ENCODE measurements at places on chromosomes 3 and 15.
A peak's percentile ranks its signal among the peaks of the same experiment; 100 is the strongest.

GRCh38 chr15:63243101-63243500 is 34.3 kb upstream of the APH1B start:
- no peak for DNase-seq

GRCh38 chr3:72872183-72872582 is 15.7 kb upstream of the GXYLT2 start:
- no peak for DNase-seq

DNA sequence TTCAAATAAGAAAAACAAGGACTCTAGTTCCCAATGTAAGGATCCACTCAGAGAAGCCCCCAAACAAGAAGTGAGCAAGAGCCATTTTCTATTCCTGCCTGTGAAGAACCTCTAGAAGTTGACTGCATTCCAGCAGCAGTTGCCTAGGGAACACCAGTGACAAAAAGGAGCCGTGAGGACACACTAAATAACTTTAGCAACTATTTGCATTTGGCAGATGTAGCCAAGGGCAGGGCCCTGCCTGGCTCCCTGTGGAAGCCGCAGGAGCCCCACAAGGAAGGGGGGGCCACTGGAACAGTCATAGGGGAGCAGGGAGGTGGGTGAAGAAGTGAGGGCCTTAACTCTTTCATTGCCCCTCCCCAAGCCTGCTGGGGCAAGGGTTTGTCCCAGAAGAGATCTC is 470.2 kb upstream of the PROK2 start:
- DNase-seq, result peak; percentile 52

GRCh38 chr3:140134231-140134965 is 199.4 kb downstream of the CLSTN2 start:
- DNase-seq, result no peak

DNA sequence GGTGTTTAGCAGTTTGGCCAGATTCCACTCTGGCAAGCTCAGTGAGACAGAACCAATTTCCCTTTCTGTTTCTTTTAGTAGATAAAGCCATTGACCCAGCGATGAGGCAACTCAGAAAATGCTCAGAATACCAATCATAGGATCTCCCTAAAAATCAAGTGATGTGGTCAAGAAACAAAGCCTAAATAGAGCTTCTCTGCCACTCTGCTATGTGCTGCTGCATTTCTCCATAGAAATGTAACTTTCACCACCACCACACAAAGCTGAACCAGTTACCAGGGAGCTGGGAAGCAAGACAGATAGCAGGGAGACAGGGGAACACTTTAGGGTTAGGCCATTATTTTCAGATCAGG is 109.8 kb downstream of the RPL22L1 start:
- no peak for DNase-seq

- no peak for DNase-seq
These were observed 10.6 kb downstream of the B4GALT4 start for GRCh38 chr3:119230071-119230470.

Data from ELF-1 (cell line).